ENCODE measurements at places on chromosomes 2 and 18.

GRCh38 chr2:55123851-55124269, 73.6 kb upstream of the RTN4 start:
- no peak for DNase-seq

GRCh38 chr2:137228566-137228965, 463.2 kb downstream of the THSD7B start:
- DNase-seq, result no peak

DNA sequence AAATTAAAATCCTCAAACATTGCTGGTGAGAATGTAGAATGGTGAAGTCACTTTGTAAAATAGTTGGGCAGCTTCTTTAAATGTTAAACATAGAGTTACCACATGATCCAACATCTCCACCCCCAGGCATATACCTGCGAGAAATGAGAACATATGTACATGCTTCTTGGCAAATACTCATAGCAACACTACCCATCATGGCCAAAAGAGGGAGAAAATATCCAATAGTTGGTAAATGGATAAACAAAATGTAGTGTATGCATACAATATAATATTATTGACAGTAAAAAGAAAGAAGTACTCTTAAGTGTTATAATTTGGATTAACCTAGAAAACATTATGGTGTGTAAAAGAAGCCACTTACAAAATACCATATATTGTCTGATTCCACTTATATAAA, 185.9 kb downstream of the CDH7 start:
- DNase-seq, result no peak

- DNase-seq, result no peak
These were observed 76.7 kb downstream of the TGIF1 start for GRCh38 chr18:3526421-3527354.

- DNase-seq, result no peak
These were observed 20.0 kb downstream of the IL1RL2 start for GRCh38 chr2:102206666-102207341.

DNA sequence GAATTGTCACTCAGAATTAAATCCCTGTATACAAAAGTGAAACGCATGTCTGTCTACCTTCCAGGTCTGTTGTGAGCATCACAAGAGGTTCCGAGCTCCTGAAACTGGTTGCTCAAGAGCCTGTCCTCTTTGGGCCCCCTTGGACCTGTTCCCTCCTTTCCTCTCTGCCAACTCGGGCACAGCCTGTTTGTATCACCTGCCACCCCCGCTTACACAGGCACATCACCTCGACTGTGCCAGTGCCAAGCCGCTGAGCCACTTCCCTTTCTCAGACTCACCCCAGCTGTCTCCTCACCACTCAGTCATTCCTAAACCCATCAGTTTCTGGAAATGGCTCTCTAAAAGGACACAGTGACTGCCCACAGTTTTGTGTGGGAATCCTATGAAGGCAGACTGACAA, 3.1 kb downstream of the EFR3B start:
- no peak for DNase-seq

- no peak for DNase-seq
These were observed 116.8 kb upstream of the SERPINE2 start for GRCh38 chr2:224155896-224156295.

DNA sequence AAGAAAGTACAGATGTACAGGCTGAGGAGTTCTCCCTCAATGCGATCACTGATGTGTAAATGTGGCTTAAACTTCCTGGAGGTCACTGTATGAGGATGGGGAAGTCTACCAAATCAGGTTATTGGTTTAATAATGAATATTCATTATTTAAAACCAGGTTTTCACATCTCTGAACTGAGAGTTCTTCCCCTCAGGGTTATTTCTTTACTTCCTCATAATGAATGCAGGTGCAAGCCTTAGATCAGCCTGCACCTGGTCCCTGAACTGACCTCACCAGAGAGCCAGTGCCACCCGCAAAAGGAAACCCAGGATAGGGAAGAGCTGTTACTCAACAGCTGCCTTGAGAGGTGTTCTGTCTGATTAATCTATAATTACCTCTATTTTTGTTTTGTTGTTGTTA, 369.0 kb downstream of the EPHA4 start:
- DNase-seq, result no peak

GRCh38 chr18:61047794-61048193, 285.4 kb upstream of the CDH20 start:
- DNase-seq, result no peak

DNA sequence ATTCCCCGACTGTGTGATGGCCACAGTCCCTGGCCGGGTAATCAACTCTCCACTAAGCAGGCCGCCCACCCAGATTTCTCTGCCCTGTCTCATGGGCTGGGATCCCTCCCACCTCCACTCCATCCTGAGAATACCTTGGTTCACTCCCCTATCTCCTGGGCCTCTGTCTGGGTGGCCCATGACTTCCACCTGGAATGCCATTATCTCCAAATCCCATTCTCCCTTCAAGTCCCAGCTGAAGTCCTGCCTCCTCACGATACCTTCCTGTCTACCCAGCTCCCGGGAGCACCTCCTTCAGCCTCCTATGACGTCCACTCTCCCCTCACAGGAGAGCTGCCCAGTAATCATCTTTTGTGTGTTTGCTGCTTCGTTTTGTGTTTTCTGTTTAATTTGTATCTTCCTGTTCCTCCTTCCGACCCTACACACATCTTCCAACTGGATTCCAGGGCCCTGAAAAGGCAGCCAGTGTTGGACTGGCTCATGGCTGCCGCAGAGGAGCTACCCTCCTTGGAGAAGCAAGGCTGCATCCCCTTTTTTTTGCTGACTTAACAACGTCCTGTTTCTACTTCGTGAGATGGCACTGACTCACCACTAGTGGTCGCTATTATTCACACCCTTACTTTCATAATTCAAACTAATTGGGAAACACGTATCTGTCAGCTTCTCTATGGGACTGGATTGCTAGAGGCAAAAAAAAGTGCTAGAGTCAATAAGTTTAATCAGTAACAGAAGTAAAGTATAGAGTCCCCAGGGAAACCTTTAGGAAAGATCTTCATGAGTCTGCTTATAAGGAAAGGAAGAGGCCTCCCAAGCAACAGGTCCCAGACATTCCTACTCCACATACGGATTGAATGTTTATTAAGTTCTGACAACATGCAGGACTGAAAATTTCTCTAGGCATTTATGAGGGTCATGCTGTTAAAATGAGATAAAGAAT, 171.9 kb upstream of the GATA6 start:
- DNase-seq, result peak; percentile 20

DNA sequence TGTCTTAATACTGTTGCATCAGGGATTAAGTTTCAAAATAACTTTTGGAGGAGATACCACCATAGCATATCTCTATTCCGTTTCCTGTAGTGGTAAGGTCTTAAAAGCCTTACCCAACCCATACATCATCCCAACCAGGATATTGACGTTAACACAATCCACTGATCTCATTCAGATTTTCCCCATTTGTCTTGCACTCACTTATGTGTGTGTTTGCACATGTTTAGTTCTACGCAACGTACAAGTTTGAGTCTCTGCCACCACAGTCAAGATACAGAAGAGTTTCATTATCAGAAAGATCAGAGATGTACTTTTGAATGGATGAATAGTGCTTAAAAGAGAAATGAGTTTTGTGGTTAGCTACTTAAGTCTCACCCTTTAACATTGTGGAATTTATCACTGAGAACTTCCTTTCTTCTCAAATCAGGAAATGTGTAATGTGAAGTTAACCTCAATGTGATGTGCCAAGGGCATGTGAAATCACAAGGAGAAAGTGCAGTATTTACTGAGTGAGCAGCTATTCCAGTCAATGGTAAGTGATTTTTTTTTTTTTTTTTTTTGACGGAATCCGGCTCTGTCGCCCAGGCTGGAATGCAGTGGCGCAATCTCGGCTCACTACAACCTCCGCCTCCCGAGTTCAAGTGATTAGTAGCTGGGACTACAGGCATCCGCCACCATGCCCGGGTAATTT, 69.2 kb upstream of the EPHA4 start:
- DNase-seq, result no peak

DNA sequence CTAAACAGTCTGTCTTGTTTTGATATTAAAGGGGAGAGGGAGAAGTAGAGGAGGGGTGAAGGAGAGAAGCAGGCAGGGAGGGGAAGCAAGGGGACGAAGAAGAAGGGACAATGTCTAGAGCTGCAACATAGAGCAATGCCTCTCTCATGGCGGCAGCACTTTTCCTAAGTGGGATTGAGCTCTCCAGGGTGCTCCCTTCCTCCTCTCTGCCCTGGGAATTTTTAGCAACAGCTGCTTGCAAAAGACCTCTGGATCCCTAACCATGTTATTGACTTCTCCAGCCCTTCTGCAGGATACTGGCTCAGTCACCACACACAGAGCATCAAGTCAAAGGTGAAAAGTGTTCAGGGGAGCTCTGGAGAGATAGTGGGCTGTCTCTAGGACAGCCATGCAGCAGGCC, 734.9 kb downstream of the EPHA4 start:
- no peak for DNase-seq

GRCh38 chr2:78486565-78486964, 538.9 kb upstream of the REG3G start:
- no peak for DNase-seq

GRCh38 chr2:236781933-236782816, 212.6 kb downstream of the ACKR3 start:
- no peak for DNase-seq

DNA sequence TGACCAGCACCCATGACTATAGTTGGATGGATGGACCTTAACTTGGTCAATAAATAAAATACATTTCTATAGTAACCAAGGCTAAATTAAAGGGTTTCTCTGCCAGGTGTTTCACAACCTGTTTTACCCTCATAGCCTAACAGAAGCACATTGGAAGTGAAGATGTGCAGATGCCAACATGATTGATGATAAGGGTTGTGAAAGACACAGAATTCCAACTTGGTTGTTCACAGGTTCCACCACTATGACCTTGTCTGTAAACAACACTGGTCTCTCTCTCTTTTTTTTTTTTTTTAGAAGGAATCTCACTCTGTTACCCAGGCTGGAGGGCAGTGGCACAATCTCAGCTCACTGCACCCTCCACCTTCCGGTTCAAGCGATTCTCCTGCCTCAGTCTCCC, 37.5 kb upstream of the PTH2R start:
- DNase-seq, result no peak

DNA sequence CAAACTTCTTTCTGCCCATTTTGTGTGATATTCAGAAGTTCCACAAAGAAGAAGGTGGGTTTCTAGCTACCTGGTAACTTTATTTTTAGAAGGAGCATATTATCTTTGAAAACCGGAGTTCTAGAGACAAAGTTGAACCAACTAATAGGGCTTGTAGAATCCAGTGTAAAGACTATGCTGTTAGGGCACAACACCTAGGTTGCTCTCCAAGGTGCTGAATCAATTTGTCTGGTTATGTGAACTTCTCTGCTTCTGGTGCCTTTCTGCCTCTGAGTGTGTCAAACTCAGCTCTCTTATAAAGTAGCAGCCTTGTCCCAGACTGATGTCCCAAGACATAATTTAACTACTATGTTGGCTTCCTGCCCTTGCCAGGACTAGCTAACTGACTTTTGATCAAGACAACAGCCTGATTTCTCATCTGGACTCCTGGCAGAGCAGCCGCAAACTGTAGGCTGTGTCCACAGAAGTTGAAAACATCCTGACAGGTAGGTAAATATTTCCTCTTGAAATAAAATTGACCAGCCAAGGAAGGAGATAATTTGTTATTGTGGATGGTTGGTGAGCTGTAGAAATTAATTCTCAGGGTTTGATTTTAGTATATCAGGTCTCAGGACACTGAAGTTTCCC, 119.4 kb downstream of the CYRIA start:
- peak; percentile 28 for DNase-seq

DNA sequence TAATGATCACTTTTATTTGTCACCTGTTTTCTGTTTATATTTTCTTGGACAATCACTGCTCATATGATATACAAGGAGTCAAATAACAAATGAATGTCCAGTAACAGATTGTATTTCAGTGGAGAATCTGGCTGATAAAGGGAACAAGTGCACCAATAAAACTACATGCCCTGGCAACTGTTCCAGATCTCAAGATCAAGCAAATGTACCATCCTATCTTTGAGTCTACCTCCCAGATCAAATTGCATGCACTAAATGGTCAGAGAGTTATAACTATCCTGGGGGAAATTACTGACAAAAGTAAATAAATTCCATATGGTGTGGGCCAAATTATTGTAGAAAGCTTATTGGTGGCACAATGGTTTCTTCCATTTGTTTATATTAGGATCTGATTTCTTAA, 452.8 kb downstream of the MBD2 start:
- no peak for DNase-seq

GRCh38 chr2:39796134-39796533, 17.1 kb upstream of the THUMPD2 start:
- DNase-seq, result no peak

DNA sequence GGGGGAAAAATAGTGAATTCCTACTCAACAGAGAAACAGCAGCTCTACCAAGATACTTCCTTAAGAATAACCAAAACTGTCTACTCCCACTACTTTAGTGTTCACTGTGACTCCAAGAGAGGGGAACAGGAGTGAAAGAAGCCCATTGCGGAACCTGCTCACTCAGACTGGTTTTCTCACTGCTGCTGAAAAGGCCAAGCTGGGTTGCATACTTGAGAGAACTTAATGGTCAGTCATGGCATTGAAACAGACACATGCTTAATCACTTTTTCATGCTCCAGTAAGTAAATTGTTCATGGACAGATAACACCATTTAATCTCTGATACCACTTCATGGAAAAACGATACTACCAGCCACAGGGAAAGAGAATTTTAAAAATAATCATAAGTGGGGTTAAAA, 35.7 kb upstream of the SLC8A1 start:
- DNase-seq, result peak; percentile 52

- no peak for DNase-seq
These were observed 488.4 kb upstream of the PIK3C3 start for GRCh38 chr18:41466436-41467160.

GRCh38 chr2:103445347-103445746, 683.5 kb downstream of the TMEM182 start:
- no peak for DNase-seq

- DNase-seq, result no peak
These were observed 14.4 kb downstream of the TNP1 start for GRCh38 chr2:216845426-216845825.

- no peak for DNase-seq
These were observed 92.2 kb upstream of the ASAP2 start for GRCh38 chr2:9114458-9114857.

DNA sequence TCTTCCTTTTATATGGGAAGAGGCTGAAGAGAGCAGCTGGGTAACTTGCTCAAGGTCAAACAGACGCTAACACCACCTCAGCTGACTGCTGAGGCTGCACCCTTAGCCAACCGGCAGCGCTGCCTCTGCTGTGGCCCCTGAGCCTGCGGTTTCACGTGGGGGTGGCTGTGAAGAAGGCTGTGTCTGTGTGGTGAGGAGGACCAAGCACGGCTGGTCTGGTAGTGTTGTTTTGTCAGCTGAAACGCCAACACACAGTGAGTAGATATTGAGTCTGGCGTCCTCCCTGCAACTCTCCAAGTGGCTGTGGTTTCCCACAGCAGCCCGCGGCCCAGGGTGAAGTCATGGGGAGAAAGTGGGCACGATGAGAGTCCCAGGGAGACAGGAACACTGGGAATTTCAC, 69.6 kb downstream of the THNSL2 start:
- no peak for DNase-seq

GRCh38 chr2:134865067-134865787, 26.8 kb downstream of the ACMSD start:
- peak; percentile 31 for DNase-seq

GRCh38 chr18:22559414-22560274, 141.9 kb upstream of the CTAGE1 start:
- no peak for DNase-seq
